ENCODE measurements at places on chromosomes 13 and 19.

- no peak for DNase-seq
Observed at GRCh38 chr19:45191375-45191774, 12.8 kb downstream of the BLOC1S3 start.

DNA sequence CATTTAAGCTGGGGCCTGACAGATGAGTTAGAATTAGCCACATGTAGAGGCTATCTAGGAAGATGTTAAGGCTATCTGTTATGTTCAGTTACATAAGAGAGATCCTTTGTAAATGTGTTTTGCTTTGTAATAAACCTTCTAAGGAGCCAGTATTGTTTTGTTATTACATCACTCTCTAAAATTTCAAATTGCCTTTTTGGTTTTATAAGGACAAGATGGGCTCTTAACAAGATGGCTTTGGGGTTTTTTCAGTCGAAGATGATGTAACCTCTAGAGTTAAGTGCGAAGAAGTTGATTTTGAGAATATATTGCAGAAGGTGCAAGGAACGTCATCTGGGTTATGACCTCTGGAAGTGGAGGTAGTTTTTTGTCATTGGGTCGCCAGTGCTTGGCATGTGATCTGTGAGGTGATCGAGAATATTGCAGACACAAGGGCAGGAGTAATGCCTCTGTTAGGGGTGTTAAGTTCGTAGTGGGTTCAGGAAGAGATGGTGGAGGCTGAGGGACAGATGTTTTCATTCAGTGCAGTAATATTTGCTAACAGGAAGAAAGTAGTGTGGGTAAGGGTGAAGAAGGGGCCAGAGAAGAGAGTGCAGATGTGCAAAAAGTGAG is 12.7 kb downstream of the LSM14A start:
- no peak for DNase-seq

DNA sequence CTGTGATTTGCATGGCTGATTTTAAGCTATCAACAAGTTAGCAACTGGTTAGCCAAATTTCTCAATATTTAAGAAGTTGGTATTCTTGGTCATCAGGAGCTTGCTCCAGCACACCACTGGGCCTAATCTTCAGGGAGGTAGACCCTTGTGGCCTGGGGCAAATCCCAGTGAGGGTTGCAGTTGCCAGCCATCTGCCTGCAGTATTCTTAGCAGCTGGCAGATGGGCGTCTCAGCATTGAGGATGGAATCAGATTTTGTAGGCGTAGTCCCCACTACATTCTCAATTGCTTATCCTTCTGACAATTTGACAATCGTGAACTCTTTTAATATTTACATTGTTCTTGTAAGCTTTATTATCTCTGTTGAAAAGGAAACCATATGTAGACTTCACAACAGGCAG is 1266.2 kb downstream of the SLITRK5 start:
- no peak for DNase-seq

DNA sequence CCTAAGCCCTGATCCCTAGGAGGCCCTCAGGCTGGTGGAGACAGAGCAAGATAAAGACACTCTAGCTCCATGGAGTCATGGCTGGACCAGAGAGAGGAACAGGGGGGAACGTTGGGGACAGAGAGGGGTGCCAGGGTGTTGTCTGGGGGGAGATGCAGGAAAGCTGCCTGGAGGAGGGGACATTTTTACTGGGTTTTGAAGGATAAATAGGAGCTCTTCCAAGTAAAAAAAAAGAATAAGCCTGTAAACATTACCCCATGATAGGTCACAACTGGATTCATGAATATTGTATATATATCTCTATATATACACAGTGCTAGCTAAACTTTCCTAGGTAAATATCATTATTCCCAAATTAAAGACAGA is 714 bp downstream of the HSH2D start:
- DNase-seq, result no peak

- DNase-seq, result no peak
Observed at GRCh38 chr19:46460055-46460454, 11.3 kb downstream of the PNMA8A start.

GRCh38 chr13:78596399-78596735 is 7.0 kb downstream of the POU4F1 start:
- DNase-seq, result no peak

GRCh38 chr19:33090179-33090578 is 9.2 kb downstream of the GPATCH1 start:
- DNase-seq, result no peak

DNA sequence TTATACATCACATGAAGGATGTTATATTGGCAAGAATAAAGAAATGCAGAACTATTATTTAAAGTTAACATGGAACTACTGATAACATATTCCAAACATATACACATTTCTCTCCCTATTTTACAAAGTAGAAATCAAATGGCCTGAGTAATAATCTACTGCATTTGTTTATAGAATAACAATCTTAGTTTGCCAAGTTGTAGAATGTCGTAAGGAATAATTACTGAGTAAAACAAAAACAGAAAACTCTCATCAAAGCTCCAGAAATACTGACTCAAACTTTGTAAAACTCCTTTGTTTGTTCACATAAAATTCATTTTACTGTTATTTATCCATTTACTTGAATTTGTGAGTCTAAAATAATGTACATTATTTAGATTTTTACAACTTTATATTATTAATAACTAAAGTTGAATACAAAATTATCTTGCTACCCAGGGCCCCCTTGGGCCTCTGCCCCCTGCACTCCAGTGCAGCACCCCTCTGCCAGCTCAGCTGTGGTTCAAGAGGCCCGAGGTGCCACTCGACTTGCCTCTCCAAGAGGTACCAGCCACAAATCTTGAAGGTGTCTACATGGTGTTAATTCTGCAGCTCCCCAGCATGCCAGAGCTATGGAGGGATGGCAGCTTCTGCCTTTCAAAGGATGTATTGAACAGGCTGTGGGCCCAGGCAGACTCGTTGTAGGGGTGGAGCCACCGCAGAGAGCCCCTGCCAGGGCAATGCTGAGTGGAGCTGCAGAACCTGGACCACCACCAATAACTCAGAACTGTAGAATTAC is 2819.7 kb downstream of the PCDH9 start:
- DNase-seq, result no peak
